ENCODE measurements at places on chromosomes 3 and 15. TPM values are rescaled to one million over a fixed set of nuclear protein-coding genes. Genes with fewer than 3 reads are reported as not detected.

DNA sequence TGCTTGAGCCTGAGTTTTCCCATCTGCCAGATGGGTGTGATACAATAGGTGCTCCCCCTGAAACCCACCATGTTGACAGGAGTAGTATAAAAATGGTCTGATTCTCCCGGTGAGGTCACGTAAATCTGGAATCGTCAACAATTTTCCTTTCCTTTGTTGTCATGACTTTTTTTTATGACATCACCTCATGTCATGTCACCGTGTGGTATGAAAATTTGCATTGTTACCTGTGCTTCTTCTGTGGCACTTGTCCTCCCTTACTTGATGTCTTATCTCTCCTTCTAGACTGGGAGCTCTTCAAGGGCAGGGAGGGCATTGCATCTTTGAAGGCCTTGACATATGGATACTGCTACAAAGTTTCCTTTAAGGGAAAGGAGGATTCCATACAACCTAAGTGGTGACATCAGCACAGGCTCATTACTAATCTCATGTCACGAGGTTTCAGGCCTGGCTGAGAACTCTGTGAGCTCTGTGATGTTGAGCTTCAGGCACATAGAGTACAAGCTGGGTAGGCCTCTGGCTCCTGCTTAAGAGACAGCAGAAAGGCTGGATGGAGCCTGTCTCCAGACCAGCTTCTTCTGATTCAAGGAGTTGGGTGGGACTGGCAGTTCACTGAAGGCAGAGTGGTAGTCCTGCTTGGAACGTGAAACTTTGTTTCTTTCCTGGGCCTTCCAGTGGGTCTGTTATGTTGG lies 66.3 kb downstream of the LPP start:
- no peak overlapping the region for H3K27ac ChIP-seq
- no peaks in the 10 kb centered on the region for H3K27me3 ChIP-seq
- 0 out of 2 replicates have a peak, but pooled peaks cover 4% of the 10 kb centered on the region for H3K36me3 ChIP-seq

DNA sequence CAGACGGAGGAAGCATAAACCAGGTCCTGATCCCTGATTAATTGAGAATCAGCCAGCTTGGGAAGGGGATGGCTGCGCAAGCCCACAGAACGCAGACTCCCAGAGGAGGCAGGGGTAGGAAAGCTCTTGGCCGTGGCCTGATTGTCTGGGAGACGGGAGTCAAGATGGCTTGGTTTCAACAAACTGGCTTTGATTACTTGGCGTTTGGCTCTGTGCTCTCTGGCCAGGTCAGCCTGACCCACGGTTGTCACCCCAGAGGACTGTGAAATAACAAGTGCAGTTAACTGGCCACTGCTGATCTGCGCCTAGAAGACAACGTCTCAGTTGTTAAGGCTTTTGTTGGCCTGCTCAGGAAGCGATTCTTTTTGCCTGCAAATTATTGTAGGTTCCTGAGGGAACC lies 387.0 kb upstream of the PROK2 start:
- no peak for DNase-seq
- no peaks in the 10 kb centered on the region for H3K27me3 ChIP-seq
- no peaks in the 10 kb centered on the region for H3K36me3 ChIP-seq
- peaks cover 2% of the 10 kb centered on the region for H3K4me1 ChIP-seq
- H3K4me3 ChIP-seq, result no peak overlapping the region

DNA sequence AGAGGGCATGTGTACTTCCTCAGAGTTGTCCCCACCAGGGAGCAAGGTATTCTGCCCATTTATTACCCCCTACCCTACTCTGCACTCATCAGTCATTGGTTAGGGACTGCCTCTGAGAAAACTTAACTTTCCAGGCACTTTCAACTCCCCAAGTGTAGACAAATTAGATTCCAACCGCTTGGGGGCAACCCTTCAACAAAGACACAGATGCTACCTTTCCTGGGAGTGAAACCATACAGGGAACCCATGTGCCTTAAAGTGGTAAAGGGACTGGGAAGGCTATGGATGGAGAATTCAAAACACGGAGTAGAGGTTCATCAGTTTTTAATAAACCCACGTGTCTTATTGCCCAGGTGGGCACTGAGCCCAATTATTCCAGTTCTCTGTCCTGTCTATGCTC lies 19.4 kb upstream of the UBE2E2 start:
- H3K27me3 ChIP-seq, result no peaks in the 10 kb centered on the region
- H3K27ac ChIP-seq, result no peak overlapping the region
- no peaks in the 10 kb centered on the region for H3K36me3 ChIP-seq
- H3K4me3 ChIP-seq, result no peak overlapping the region
- H3K4me1 ChIP-seq, result peaks cover 22% of the 10 kb centered on the region

- H3K27me3 ChIP-seq, result no peaks in the 10 kb centered on the region
- no peak overlapping the region for H3K27ac ChIP-seq
- no peaks in the 10 kb centered on the region for H3K4me1 ChIP-seq
- no peak for DNase-seq
- no peaks in the 10 kb centered on the region for H3K36me3 ChIP-seq
- H3K4me3 ChIP-seq, result no peak overlapping the region
Measured at GRCh38 chr3:156433910-156434309, 121.0 kb downstream of the SSR3 start.

GRCh38 chr3:142863930-142864920 lies 24.7 kb downstream of the PCOLCE2 start:
- no peak for DNase-seq
- H3K27ac ChIP-seq, result peak overlapping the region; percentile 98
- H3K36me3 ChIP-seq, result no peaks in the 10 kb centered on the region
- no peaks in the 10 kb centered on the region for H3K27me3 ChIP-seq

- H3K4me3 ChIP-seq, result no peak overlapping the region
- H3K4me1 ChIP-seq, result peaks cover 31% of the 10 kb centered on the region
- H3K27me3 ChIP-seq, result no peaks in the 10 kb centered on the region
- H3K36me3 ChIP-seq, result peaks cover 27% of the 10 kb centered on the region
- H3K27ac ChIP-seq, result peak overlapping the region; percentile 69
Measured at GRCh38 chr15:80977627-80978036, 12.0 kb downstream of the MESD start.

DNA sequence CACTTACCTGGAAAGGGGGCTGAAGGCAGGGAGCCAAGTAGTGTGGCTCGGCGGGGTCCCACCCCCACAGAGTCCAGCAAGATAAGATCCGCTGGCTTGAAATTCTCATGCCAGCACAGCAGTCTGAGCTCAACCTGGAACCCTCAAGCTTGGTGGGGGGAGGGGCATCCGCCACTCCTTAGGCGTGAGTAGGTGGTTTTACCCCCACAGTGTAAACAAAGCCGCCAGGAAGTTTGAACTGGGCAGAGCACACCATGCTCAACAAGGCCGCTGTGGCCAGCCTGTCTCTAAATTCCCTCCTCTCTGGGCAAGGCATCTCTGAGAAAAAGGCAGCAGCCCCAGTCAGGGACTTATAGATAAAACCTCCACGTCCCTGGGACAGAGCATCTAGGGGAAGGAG lies 156.3 kb downstream of the KBTBD8 start:
- H3K27me3 ChIP-seq, result no peaks in the 10 kb centered on the region
- H3K27ac ChIP-seq, result no peak overlapping the region
- DNase-seq, result peak; percentile 32
- peaks cover 7% of the 10 kb centered on the region for H3K4me1 ChIP-seq
- no peaks in the 10 kb centered on the region for H3K36me3 ChIP-seq
- no peak overlapping the region for H3K4me3 ChIP-seq

- no peaks in the 10 kb centered on the region for H3K36me3 ChIP-seq
- H3K4me3 ChIP-seq, result no peak overlapping the region
- H3K27ac ChIP-seq, result no peak overlapping the region
- no peaks in the 10 kb centered on the region for H3K27me3 ChIP-seq
- H3K4me1 ChIP-seq, result peaks cover 29% of the 10 kb centered on the region
Measured at GRCh38 chr3:129663930-129664646, 57.6 kb upstream of the PLXND1 start.

DNA sequence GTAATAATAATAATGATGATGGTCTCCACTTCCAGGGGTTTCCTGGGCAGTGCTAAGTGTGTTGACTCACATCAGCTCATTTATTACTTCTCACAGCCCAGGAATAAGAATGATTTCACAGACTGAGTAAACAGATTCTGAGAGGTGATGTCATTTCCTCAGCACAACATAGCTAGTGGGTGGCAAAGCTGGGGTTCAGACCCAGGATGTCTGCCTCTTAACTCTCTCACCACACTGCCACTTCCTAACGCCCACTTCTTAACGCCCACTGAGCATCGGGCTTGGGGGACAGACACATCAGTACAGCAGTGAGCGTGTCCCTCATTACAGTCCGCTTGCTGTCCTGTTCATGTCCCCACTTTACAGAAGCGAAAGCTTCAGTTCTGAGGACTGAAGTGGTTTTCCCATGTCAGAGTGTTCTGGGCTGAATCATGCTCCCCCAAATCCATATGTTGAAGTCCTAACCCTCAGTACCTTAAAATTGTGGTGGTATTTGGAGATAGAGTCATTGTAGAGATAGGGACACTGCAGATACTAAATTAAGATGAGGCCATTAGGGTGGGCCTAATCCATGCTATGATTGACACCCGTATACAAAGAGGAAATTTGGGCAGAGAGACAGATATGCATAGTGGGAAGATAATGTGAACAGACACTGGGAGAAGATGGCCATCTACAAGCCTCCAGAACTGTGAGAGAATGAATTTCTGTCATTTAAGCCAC lies 68.0 kb downstream of the ATP2B2 start:
- no peak overlapping the region for H3K4me3 ChIP-seq
- no peaks in the 10 kb centered on the region for H3K27me3 ChIP-seq
- no peaks in the 10 kb centered on the region for H3K36me3 ChIP-seq
- no peak overlapping the region for H3K27ac ChIP-seq
- 0 out of 2 replicates have a peak, but pooled peaks cover 2% of the 10 kb centered on the region for H3K4me1 ChIP-seq

DNA sequence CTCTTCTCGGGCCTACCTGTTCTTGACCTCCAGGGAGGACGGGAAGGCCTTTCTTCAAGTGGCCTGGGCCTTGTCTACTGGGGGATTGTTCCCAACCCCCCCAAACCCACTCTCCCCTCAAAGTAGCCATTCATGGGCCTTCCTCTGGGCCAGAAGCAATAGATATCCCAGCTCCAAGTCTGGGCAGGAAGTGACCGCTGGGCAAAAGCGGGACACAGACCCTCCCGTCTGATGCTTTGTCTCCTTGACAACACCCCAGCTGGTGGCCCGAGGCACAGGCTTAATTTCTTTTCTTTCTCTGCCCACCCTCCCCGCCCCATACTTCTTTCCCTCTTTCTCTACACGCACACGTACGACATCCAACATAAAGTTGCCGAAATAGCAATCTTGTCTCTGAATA lies 41.4 kb upstream of the FEZF2 start:
- H3K4me3 ChIP-seq, result peak overlapping the region; percentile 71
- no peaks in the 10 kb centered on the region for H3K36me3 ChIP-seq
- H3K4me1 ChIP-seq, result peaks cover 30% of the 10 kb centered on the region
- H3K27me3 ChIP-seq, result peaks cover 6% of the 10 kb centered on the region

DNA sequence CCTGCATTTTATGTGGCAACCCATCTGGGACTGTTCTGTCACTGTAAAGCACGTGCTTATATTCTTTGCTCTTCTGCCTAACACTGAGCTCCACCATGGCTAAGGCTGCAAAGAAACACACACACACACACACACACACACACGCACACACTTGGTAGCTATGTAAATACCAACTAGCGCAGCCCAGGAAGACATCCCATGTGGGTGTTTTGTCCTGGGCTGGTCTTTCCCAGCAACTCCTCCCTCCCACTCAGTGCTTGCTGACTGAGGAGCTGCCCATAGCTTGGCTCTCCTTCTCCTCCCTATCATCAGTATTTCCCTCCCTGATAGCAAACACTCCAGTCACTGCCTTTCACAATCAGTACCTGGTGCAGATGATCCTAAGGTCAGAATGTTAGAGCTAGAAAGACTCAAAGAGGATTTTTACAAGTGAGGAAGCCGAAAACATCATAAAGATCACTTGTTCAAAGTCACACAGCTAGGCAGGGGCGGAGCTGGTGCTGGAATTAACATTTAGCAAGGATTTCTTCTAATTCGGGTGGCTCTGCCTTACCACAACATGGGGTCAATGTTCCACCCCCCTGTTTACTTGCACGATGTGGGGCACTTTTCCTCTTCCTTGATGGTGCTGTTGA lies 377.1 kb upstream of the TBL1XR1 start:
- peak; percentile 35 for DNase-seq
- H3K27ac ChIP-seq, result no peak overlapping the region
- peaks cover 11% of the 10 kb centered on the region for H3K36me3 ChIP-seq

DNA sequence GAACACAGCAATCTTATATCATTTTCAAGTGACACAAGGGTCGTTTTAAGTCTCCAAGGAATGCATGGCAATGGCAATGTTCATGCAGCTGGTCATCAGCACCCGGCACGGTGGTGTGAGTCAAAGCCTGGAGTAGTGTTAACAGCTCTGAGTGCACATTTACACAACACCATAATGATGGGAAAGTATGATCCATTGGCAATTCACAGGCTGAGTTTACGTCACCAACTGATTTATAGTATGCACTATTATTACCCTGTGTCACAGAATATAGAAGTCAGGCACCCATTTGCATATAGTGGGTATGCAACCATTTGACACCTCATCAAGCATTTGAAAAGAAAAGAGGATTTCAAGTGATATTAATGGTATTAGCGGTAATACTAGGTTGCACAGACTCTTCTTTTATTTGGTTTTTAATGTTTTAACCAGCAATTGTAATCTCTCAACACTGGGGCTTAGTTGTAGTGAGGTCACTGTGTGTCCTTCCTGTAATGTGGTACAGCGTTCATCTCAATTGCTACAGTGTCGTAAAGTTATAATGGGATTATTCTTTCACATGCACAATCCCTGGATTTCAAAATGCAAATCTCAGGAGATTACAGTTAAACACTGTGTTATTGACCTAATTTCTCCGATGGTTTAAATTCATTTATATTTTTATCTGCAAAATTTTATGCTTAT lies 113.8 kb downstream of the C3orf38 start:
- DNase-seq, result no peak
- H3K4me3 ChIP-seq, result no peak overlapping the region
- H3K27me3 ChIP-seq, result no peaks in the 10 kb centered on the region

GRCh38 chr3:196193736-196194541 lies 17.3 kb downstream of the ZDHHC19 start:
- no peaks in the 10 kb centered on the region for H3K27me3 ChIP-seq
- H3K4me1 ChIP-seq, result peaks cover 7% of the 10 kb centered on the region
- H3K36me3 ChIP-seq, result no peaks in the 10 kb centered on the region
- H3K4me3 ChIP-seq, result no peak overlapping the region
- no peak for DNase-seq

The RARRES1 gene
- total RNA-seq, result 0.16 TPM

The SLC51A gene
- total RNA-seq, result 8.4 TPM

The ESYT3 gene
- total RNA-seq, result 4.4 TPM

The CASR gene
- total RNA-seq, result 0.16 TPM

The MOBP gene
- total RNA-seq, result 0.39 TPM

The TRPM7 gene
- total RNA-seq, result 26.2 TPM

The SKOR1 gene
- total RNA-seq, result 0.11 TPM

The CD86 gene
- 0.25 TPM for total RNA-seq

The CYP8B1 gene
- total RNA-seq, result 0.16 TPM

The LYZL4 gene
- total RNA-seq, result not detected

The NT5DC2 gene
- 377 TPM for total RNA-seq

The CLSTN2 gene
- total RNA-seq, result 0.32 TPM
